ENCODE measurements at places on chromosomes 6 and 20. TPM values are rescaled to one million over a fixed set of nuclear protein-coding genes. Genes with fewer than 3 reads are reported as not detected.

GRCh38 chr20:21029341-21029740 is 76.8 kb downstream of the LINC00237 start:
- no peak for DNase-seq

The KHDC1L gene
- polyA plus RNA-seq = not detected

The GRM1 gene
- polyA plus RNA-seq = not detected

DNA sequence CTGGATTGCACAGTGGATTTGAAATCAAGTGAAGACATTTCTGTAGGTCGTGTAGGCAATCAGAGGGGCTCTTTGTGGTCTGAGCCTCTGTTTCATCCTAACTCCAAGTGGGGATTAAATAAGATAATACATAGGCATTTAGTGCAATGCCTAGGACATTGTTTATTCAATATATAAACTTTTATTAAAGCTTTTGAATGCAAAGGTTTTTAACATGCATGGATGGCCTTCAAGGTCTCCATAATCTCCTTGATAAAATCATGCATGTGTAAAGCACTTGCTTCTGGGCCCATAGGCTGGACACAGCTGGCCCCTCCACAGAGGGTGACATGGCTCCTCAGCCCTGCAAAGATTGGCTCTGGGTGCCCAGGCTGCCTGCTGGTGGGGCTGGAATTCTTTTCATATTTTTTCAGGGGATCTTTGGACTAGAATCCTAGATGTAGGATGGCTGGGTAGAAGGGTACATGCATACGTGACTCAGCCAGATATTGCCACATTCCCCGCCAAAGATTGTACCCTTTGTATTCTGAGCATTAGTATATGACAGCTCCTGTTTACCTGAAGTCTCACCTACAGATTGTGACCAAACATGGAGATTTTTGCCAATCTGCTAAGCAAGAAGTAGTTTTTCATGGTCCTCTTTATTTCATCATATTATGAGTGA is 19.0 kb upstream of the AVP start:
- DNase-seq = no peak

GRCh38 chr6:33815854-33816253 is 12.1 kb upstream of the MLN start:
- no peak for DNase-seq

DNA sequence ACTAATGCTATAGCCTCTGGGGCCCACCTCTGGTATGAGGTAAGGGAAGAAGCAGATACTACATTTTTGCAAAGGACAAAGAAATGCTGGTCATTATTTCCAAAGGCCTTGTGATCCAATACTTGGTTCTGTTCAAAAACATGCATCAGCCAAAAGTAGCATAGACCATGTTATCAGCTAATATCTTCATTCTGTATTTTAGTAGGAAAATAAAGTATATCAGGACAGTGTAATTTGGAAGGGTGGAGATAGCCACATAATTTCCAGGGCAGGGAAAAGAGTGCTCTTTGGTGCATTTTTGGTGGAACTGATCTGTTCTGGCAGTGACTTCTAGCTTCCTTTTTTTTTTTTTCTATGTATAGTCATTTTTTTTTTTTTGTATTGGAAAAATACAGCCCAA is 258.0 kb upstream of the SOX4 start:
- no peak for DNase-seq

The RFX6 gene
- 0.46 TPM for polyA plus RNA-seq
